HT1080 (cell line): ENCODE measurements at places on chromosomes 5 and 9. TPM values are rescaled to one million over a fixed set of nuclear protein-coding genes. Genes with fewer than 3 reads are reported as not detected.

The KIF24 gene
- total RNA-seq: 5.8 and 8.3 TPM in 2 replicates

The PCDHGB4 gene
- total RNA-seq: 9.9 and 10.2 TPM in 2 replicates

The PCDHA11 gene
- total RNA-seq: not detected in 2 replicates

The GRXCR2 gene
- total RNA-seq: not detected in 2 replicates

The FOXD4L3 gene
- total RNA-seq: not detected in 2 replicates

The GPR150 gene
- total RNA-seq: not detected in 2 replicates

The CD14 gene
- total RNA-seq: not detected in 2 replicates

The CD74 gene
- 0.17 and 1.2 TPM in 2 replicates for total RNA-seq
